NCI-H2029 (cell line): ENCODE measurements at places on chromosomes 13 and 19.

DNA sequence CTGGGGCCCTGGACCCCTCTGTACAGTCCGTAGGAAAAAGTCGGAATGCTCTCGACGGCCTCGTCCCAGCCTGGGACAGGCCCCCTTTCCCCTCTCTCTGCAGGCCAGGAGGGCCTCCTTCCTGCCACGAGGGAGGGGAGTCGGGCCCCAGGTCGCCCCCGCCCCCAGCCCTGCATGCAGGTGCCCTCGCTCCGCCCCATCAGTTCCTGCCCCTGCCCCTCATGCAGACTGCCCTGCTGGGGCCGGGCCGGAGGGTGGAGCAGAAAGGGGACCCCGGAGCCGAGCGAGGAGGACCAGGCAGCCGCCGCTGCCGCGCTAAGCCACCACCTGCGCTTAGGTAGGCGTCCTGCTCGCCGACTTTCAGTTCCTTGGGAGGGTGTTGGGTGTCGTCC lies 7.3 kb downstream of the LYL1 start:
- DNase-seq = no peak

- DNase-seq = no peak
Observed at GRCh38 chr13:39249982-39250381, 211.7 kb downstream of the NHLRC3 start.

GRCh38 chr13:97549201-97549600 lies 115.2 kb downstream of the RAP2A start:
- DNase-seq = no peak

DNA sequence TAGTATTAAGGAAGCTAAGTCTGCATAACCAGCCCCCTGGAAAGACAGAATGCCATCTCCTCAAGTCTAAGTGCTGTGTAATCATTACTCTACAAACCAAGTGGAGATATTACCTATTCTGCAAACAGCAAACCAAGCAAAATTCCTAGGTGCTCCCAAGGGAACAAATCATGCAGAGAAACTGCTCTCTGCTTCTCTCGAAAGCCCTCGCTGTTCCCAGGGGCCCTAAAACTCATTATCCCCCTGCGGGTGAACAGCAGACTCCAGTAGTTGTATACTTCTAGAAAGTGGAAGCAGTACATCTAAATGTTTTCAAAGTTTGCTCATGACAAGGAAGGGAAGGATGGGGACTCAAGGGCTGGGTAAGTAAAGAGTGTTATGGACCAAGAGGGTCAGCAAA lies 3.2 kb downstream of the DLEU7 start:
- DNase-seq = no peak

DNA sequence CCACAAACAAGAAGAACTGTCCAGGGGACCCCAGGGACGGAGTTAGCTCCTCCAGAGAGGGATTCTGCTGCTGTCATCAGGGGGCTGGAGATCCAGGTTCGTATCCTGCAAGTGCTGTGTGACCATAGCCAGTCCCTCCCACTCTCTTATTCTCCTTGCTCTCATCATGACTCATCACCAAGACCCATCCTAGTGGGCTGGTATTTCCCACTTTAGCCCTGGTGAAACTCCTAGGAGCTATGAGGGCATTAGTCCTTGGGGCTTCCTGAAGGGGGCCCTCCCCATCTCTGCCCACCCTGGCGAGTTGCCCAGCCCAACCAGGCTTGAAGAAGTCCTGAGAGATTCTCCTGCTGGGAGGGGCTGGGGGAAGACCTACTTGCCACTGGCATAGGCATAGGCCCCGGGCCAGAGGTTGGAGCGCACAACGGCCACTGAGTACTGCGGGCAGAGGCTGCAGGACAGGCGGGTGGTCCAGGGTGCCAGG lies 7.5 kb upstream of the DMWD start:
- no peak for DNase-seq

DNA sequence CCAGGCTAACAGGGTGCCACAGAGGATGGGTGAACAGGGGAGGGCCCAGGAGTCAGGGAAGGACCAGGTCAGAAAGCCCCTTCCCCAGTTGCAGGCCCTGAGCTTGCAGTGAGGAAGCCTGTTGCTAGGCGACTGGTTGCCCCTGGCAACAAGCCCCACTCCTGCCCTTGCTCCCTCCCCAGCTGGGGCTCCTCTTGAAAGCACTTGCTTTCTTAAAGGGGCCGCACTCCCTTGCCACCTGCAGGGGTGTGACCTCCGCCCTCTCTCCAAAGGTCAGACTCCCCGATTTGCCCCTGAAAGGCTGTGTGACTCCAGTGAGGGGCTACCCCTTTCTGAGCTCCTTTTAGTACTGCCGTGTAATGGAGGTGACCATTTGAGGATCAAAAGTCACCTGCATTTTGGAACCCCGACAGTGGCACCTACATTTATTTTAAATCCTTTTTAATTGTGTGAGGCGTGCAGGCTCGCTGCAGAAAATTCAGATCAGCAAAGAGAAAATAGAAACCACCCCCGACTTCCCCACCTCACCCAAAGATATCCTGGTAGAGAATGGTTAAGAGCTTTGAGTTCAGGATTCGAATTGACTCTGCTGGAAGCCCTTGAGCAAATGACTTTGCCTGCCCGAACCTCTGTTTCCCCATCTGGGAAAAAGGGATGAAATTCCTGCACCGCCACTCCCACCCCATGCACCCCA lies 4.8 kb downstream of the FCHO1 start:
- DNase-seq = peak; percentile 80

DNA sequence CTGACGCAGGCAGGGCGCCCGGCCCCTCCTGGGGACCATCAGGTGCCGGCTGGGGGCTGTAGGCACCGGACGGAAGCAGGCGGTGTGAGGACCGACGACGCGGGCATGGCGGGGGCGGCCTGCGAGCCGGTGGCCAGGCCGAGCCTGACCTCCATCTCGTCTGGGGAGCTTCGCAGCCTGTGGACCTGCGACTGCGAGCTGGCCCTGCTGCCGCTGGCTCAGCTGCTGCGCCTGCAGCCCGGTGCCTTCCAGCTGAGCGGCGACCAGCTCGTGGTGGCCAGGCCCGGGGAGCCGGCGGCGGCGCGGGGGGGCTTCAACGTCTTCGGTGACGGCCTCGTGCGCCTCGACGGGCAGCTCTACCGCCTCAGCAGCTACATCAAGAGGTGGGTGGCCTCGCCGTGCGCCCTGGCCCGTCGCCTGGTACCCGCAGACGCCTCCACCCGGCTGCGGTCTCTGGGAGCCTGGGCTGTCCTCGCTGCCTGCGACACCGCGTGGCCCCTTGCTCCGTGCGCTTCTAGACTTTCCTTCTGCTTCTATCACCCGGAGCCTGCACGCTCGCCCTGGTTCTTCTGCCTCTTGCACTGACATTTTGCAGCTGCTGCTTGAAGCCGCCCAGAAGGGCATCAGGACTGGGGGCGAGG lies 460 bp downstream of the MEDAG start:
- no peak for DNase-seq

DNA sequence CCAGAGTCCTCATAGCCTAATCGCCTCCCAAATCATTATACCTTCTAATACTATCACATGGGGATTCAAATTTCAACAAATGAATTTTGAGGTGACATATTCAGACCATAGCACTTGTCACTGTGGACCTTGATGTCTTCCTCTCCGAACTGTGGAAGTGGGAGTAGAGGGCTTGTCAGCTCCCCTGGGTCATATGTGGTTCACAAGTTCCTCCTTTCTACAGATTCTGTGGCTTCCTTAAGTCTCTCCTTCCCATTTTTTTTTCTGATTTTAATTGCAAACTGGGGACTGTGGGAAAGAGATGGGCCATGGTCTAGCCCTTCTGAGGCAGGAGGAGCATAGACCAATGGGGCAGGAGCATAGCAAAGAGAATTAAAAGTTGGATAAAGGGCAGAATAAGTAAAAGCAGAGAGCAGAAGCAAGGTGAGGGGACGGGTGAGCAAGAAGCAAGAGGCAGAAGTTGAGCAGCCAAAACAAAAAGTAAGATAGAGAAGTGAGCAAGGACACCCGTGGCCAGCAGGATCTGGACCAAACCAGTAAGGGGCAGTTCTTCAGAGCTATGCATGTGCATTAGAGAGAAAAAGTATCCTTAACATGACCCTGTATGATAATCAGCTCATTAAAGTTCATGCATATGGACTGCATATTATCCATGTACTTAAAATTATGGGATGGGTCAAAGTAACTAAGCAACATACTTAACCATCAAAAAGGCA lies 2.6 kb upstream of the SIGLEC7 start:
- no peak for DNase-seq

GRCh38 chr13:80509264-80509663 lies 168.3 kb upstream of the SPRY2 start:
- no peak for DNase-seq

- DNase-seq = no peak
Observed at GRCh38 chr13:75907044-75907443, 270.9 kb downstream of the LMO7 start.

GRCh38 chr19:14536926-14537692 lies 7.7 kb downstream of the TECR start:
- peak; percentile 69 for DNase-seq

DNA sequence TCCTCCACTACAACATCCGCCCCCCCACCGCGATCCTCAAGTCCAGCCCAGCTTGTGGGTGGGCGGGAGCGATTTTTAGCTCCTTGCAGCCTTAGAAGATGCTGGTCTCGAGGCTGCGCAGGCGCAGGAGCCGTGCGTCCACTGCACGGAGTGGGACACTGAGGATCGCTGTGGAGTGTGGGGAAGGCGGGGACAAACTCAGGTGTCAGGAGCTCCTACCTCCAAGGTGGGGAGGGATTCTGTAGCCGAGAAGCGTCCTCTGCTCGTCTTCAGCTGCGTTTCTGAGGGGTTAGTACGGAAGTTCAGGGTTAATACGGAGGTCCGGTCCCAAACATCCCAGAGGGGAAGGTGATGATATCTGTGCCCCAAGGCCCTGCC lies at the start of gene RTBDN:
Gene RTBDN, minus strand, starts transcription at position 14 of the 378 bp plus-strand sequence. CDS start 4,600 bp downstream, outside the sequence.
- peak; percentile 29 for DNase-seq

DNA sequence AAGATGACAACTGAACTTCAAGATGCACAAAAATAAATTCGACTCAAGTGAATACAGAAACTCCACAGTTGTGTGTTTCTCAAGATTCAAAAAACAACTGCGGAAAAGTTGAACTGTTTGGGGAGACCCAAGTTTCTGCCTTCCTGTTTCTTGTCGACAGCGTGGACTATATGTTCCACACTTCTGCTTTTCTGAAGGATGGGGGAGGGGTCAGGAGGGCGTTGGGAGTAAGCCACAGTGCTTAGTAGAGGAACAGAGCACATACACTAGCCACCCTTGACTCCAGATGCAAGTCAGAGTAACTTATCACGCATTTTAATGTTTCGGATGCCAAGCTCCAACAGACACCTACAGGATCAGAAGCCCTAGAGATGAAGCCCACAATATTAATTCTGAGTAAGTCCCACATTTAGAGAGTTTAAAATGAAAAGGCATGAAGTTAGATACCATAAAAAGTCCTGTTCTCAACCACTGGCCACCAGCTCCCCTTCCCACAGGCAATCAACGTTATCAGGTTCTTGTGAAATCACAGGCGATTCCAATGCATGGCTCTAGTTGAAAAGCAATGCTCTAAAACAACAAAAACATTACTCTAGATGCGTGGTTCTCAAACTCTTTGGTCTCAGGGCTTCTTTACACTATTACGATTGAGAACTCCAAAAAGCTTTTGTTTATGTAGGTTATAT lies 4.2 kb downstream of the TUBGCP3 start:
- DNase-seq = no peak

GRCh38 chr13:63942372-63942771 lies 2526.7 kb upstream of the PCDH20 start:
- no peak for DNase-seq

DNA sequence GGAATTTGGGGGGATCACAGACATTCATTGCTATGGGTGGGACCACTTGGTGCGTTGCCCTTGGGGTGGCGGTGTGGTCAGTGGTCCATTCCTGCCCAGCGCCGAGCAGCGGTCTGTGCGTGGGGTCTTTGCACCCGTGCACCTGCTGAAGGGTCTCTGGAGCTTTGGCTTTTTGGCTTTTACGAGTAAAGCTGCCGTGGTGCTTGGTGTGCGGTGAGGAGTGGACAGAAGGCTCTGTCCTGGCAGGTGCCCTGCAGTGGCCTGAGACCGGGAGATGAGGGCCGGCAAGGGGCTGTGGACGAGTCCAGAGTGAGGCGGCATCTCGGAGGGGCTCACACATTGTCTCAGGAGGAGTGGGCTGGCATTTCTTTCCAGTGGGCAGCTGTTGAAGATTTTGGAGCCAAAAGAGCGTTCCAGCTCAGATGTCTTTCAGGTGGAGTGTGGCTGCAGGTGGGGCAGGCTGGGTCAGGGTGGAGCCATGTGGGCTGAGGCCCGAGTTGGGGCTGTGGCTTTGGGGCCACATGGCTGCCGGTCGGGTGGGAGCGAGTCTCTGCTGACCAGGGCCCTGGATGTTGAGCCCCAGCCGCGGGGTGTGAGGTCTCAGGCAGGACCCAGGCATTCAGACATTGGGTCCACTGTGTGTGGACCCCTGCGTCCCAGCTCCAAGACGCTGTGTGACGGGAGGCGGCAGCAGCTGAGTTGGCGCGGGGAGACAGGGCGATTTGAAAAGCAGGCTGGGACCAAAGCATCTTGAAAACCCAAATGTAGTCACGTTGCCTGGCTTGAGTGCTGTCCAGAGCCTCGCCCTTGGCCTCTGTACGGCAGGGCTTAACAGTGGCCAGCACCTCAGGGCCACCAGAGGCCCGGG lies 11.7 kb downstream of the GNA11 start:
- DNase-seq = no peak

DNA sequence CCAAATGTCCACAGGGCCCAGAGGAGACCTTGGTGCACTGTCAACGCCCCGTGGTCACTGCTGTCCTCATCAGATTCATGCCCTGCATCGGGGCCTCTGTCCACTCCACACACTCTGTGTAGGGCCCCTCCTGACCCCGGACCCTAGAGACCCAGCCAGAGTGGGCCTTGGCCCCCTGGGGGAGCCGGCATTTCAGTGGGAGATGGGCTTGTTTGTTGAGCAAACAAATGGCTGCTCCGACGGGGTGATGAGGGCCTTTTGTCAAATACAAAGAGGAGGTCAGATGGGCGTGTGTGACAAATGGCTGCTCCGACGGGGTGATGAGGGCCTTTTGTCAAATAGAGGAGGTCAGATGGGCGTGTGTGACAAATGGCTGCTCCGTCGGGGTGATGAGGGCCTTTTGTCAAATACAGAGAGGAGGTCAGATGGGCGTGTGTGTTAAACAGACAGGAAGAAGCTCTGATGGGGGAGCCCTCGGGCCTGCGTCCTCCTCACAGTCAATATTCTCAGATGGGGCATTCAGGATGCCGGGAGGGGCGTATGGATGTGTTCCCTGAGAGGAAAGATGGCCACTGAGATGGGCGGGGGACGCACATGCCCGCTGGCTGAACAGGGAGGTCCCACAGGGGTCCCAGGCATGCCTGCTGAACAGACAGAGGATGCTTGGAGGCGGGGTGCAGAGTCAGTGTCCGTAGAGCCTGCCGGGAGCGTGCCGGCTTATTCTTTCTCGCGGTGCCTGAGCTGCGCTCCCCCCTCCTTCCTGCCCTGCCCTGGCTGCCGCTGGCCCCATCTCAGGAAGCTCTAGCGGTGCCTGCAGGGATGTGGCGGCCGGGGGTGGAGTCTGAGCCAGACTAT lies 36.3 kb downstream of the SMIM24 start:
- DNase-seq = no peak

- DNase-seq = no peak
Observed at GRCh38 chr19:49544154-49544553, 16.4 kb downstream of the RCN3 start.

DNA sequence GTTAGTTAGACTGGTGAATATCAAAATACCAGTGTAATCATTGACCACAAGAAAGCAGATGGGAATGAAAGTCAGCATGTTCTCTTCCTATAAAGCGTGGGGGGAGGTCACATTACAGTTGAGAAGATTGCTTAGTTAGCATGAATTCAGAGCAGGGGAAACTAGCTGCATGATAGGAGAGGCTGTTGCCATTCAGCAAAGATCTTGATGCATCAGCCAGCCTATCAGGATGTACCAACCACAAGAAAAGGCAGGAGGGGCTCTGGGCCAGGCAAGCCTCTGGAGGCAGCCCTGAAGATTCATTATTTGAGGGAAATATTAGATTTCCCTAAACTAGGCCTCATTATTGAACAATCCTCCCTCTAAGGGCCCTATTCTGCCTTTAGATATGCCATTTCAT lies 5.0 kb upstream of the MTMR6 start:
- DNase-seq = no peak
